AG08395 (cell line): ENCODE measurements at places on chromosomes 1 and 21.
A peak's percentile ranks its signal among the peaks of the same experiment; 100 is the strongest.

DNA sequence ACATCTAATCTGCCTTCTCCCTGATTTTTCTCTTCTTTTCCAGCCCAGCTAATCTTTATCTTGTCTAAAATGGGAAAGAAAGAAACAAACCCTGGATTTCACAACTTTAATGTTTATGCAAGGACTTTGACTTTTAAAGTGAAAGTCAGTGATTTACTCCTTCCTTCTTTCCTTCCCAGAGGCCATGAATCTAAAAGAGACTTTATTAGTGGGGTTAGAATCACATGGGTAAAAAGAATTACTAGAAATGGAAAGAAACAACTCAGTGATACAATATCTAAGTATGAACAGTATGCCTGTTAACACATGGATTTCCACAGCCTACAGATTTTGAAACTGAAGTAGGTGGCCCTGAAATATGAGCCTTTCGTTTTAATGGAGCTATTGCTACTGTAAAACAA is 59.8 kb upstream of the KCNK2 start:
- DNase-seq = peak; percentile 57

- DNase-seq = no peak
Measured at GRCh38 chr1:95017775-95018174, 55.0 kb downstream of the ALG14 start.

DNA sequence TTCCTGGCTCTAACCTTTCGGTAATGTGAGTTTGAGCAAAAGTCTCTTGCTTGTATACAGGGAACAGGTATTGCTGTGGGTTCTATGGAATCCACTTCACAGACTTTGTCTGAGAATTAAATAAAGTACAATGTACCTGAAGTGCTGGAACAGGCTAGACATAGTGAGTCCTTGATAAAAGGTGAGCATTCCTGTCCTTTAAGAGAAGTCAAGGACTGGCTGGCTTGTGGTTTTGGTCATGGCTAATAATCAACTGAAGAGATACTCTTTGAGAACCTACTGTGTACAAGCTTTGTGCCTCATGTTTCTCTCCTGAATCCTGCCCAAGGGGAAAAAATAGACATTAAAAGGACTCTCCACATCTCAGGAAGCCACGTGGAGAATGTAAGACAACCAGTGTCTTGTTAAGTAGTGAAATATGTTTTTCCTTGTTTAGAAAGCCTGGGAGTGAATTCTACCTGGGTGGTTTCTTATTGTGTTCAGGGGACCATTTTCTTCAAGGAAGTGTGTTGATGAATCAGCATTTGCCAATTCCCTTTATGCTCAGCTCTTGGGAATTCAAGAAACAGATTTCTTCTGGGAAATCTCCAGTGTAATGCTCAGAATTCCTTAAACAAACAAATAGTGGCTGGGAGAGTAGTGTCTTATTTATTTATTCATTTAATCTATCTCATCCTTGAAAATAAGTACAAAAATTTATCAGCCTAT is 55.2 kb upstream of the PLD5 start:
- no peak for DNase-seq

DNA sequence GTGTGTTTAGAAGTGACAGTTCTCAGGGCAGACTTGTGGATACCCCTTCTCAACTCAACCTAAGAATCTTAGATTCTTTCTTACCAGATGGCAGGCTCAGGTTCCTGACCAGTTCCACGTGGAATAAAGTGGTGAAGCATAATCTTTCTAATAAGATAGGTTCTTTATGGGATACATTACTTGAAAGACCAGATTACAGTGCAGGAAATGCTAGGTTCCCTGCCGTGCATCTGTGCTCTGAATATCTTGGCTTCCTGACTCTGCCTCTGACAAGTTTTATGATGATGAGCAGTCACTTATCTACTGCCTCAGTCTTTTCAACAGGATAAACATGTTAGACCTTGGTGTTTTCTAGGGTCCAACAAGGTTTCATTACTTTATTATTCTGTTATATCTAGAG is 207.9 kb upstream of the CACYBP start:
- no peak for DNase-seq
